Left renal cortex interstitium (tissue), 4 donors: ENCODE measurements at places on chromosomes 4 and X. TPM values are rescaled to one million over a fixed set of nuclear protein-coding genes. Genes with fewer than 3 reads are reported as not detected.

- no peak for DNase-seq
Observed at GRCh38 chr4:146545102-146545501, 23.4 kb upstream of the SLC10A7 start.

DNA sequence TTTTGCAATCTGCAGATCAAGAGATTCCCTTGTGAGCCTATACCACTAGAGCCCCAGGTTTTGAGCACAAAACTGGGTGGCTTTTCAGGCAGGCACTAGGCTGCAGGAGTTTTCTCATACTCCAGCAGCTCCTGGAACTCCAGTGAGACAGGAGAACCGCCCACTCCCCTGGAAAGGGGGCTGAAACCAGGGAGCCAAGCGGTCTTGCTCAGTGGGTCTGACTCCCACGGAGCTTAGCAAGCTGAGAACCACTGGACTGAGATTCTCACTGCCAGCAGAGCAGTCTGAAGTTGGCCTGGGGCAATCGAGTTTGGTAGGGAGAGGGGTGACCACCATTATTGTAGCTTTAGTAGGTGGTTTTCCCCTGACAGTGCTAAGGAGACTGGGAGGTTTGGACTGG, 313.8 kb upstream of the TEX13C start:
- no peak for DNase-seq

The NAP1L5 gene
- polyA plus RNA-seq = 11.1 TPM

The DTHD1 gene
- 0.03 TPM for polyA plus RNA-seq
